Stimulated activated memory B cell treated with anti-CD40 and anti-IgM and Interleukin-4, amounts not matched to agents 10 μg/mL and 1 μg/mL and 100 μg/mL, for 72 hours (primary cell): ENCODE measurements at places on chromosomes 11 and 22.

DNA sequence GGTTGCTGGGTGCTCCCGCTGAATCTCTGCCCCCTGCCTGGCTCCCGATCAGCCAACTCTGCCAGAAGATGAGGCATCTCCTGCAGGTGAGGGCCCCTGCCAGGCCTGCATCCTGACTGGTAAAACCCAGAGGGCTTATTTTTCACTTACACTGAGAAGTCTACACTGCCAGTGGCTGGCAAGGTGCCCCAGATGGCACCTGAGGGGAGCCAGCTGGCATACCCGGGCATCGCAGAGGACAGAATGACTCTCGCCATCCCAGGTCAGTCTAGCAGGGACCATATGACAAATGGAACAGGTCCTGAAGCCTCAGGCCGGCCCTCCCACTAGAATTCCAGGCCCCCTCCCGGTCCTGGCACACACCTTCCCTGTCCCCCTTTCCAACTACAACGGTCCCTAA lies 30.9 kb downstream of the MACROD1 start:
- ATAC-seq: no peak

- ATAC-seq: no peak
These were observed 40.7 kb downstream of the POU2F3 start for GRCh38 chr11:120280600-120281051.

DNA sequence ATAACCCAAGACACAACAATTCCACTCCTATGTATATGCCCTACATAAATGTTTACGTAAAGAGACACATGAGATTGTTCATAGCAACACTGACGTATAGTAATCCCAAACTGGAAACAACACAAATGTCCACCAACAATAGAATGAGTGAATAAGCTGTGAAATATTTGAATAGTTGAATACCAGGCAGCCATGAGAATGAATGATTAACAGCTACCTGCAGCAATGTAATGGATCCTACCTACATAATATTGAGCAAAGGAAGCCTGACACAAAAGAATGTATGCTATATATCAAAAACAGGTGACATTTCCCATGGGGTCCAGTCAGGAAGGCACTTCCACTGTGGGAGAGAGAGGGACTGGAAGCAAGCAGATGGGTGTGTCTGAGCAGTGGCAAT lies 92.8 kb upstream of the LINC01488 start:
- ATAC-seq: no peak

DNA sequence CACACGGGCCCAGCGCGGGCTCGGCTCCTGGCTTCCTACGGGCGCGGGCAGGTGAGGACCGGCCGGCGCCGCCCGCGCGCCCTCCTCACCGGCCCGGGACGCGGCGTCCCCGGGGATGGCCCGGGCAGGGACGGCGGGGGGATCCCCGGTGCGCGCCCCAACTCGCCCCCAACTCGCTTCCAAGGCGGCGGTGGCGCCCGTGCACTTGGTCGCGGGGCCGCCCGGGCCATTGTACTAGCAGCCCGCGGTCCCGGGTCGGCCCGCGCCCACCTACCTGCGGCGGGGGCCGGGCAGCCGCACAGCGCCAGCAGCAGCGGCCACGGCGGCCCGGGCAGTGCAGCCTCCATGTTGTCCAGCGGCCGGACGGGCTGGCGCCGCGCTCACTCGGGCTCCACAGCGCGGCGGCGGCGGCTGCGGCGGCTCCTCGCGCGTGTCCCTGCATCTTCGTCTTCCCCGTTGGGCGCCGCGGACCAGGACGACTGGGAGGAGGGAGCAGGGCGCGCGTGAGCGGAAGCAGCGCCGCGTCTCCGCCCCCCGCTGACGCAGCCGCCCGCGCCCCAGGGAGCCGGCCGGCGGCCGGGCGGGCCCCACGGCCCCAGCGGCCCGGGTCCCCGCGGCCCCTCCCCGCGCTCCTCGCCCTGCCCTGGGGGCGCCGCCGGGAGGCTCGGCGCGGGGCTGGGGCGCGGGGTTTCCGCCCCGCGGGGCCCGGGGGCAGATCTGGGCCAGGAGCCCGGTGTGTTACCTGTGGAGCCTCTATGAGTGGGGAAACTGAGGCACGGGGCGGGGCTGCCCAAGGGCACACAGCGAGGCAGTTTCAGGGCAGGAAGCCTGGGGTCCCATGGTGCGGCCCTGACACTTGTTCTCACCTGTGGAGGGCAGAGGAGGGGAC lies 159.3 kb upstream of the GRK3 start:
- peak; percentile 85 for ATAC-seq

- no peak for ATAC-seq
These were observed 91.1 kb downstream of the PICALM start for GRCh38 chr11:85977751-85978160.

DNA sequence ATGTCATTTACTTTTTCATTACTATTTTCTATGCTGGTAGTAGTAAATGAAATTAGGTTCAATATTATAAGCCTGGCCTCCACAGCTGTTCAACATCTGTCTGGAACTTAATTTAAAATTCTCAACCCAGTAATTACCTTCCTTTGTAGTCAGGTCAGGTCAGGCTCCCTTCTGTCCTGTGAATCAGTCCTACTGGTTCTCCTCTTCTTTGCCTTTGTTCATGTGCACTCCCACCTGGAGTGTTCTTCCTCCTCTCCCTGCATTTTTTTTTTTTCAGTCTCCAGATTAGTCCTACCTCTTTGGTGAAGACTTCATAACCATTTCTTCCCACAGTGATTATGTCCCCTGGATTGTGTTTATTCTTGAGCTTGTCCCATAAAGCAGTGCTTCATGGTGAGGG lies 67.9 kb downstream of the DKK3 start:
- ATAC-seq: no peak

DNA sequence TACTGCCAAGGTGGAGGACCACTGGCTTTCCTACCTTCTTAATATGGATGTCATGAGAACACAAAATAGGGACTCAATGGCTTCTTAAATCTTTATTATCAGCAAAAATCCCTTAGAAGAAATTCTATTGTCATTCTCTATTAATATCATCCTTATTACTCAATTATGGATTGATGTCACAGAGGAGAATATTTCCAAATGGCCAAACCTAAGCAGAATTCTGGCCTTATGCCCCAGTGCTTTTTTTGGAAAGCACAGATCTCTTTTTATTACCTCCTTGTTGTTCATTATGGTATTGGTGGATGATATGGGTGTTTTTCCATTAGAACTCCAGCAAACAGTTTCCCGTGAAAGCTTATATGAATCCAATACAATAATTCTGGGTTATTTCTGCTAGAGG lies 9.9 kb downstream of the CRTAM start:
- ATAC-seq: no peak

DNA sequence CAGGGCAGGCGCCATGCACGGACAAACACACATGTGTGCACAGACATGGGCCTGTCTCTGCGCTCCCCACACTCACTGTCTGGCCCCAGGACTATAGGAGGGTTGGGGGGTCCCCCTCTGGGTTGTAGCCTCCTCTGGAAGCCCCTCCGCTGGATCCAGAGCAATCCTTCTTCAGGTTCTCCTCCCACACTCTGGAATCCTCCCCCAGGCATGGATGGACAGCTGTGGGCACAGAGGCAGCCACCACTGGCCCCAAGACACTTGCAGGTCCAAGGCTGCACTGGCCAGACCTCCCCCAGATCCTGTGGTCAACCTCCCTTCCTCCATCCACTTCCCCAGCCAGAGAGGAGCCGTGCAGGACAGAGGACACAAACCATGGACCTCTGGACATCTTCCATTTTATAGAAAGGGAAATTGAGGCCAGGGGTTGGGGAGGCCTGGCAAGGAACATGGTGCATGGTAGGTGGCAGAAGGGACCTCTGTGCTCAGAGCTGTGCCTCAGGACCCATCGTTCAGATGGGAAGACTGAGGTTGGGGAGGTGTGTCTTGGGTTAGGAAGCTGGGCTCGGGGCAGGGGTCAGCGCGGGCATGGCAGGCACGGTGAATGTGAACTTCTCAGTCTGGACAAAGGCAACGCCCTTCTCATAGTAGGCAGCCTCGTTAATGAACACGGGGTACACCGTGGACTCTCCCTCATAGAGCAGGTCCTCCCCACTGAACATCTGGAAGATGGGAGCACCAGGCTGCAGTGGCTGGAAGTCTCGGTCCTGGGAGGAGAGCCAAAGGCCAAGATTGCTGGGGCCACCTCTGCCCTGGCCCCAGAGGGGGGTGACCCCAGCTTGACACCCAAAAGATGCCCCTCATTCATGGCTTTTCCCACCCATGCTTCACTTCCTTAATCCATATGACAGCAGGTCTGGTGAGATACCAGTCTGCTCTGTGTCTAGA lies 2.9 kb upstream of the TBX10 start:
- no peak for ATAC-seq

DNA sequence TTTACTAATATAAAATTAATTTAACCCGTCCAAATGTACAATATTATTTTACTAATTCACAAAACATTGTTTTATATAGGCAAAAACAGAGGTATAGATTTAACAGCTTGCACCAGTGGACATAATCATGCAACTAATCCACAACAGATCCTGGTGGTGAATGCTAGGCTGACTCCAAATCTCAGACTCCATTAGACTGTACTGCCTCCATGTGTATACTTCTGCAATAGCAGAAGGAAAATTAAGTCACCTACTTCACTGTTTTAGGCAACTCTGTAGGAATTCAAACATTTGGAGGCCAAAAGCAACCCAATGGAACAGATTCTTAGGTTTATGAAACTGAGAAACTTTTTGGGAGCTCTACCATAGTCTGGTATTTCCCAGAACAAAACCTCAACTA lies 30.0 kb upstream of the RAB39A start:
- ATAC-seq: peak; percentile 67

DNA sequence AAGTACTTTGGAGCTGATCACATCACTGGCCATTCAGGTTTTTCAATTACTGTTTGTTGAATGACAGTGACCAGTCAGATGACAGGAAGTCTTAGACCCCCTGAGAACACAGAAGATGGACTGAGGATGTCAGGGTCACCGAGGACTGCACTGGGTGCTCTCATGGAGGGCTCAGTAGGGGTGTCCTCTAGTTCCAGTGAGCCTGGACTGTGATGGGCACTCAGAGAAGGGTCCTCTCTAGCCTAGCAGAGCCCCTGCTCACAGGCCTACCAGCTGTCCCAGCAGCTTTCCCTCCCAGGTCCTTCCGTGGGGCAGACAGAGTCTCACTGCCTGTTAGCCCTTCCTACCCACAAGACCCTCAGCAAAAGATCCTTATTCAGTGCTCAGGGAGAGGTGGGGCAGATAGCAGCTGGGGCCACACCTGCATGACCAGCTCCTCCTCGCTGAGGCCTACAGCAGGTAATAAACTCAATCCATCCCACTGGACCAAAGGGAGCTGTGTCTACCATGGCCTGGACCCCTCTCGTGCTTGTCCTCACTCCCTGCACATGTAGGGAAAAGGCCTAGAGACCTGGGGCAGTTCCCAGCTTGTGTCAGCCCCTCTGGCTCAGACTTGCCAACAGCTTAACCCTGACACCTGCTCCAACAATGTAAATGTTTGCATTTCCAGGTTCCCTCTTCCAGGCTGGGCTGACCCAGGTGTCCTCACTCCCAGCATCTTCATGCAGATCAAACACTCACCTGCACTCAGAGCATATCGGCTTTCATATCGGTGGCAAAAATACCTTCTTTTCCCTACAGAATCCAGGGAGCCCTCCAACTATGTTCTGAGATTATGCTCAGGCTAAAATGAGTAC lies 25.2 kb upstream of the VPREB1 start:
- ATAC-seq: no peak

GRCh38 chr22:45208993-45209838 lies 31.5 kb downstream of the KIAA0930 start:
- no peak for ATAC-seq

DNA sequence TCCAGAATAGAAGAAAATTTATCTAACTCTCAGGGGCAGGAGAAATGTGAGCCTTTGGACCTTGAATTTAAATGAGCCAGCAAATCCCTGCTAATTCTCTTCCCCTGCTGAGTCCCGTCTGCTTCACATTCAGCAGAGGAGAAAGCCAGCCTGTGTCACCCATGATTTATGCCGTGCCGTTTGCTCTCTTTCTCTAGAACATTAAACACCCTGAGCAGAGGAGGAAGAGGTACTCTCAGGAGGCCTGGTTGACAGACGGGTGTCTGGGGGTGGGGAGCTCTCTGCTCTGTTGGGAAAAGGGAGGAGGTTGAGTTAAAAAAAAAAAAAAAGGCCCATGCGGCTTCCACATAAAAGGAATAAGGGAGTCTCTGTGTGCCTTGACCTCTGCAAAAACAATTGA lies 11.3 kb upstream of the MTMR3 start:
- ATAC-seq: no peak

DNA sequence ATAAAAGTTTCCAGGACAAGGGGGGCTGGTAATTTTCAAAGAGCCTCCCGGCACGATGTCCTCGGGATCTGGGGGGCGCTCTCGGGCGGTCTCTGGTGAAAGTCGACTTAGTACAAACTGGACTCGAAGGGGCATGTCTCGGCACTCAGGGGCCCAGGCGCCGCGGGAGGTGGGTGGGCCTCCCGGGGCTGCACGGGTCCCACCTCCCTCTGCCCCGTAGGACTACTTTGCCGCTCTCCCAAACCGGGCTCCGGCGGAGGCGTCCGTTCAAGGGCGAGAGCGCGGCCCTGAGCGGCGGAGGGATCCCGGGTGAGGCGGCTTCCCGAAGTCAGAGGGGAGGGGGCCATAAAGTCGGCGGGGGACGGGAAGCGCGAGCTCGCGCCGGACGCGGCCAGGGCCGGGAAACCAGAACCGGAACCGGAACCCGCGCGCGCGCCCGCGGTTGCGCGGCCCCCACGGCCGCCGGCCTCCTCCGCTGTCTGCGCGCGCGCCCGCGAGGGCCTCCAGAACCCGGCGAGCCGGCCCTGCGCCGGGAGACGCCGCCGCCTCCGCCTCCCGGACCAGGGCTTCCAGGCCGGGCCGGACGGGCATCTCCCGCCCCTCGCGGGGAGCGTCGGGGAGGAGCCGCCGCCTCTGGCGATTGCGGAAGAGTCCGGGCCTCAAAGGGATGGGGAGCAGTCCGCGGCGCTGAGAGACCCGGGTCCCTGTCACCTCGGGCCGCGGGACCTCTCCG lies at the start of gene ARHGEF12:
Gene ARHGEF12, plus strand, starts transcription at position 506 of the 733 bp plus-strand sequence. CDS start 831 bp downstream, outside the sequence.
- peak; percentile 88 for ATAC-seq

- no peak for ATAC-seq
These were observed 18.7 kb upstream of the FADD start for GRCh38 chr11:70184396-70184795.

DNA sequence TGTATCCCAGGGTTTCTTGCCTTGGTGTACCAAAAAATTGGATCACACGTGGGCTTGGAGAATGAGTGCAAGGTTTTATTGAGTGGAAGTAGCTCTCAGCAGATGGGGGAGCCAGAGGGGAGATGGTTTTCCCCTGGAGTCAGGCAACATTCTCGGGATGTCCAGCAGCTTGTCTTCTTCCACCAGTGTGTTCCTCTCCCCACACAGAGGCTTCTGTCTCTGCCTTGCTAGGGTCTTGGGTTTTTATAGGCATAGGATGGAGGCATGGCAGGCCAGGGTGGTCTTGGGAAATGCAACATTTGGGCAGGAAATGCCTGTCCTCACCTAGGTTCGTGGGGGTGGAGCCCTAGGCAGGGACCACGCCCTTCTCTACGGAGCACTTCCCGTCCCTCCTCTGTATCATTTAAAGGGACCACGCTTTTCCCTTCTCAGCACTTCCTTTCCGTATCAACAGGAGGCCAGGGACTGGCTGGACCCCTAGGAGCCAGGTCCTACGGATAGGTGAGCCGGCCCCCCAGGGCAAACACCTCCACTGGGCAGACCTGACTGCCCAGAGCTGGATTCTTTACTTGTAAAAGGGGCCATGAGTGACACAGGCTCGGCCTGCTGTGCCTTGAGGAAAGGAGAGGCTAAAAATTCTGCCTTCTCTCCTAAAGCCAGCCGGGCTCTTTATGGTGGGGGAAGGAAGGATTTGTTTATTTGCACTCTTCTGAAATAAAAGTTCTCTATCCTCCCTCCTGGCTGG lies 55.3 kb upstream of the CCDC188 start:
- ATAC-seq: peak; percentile 72
